ENCODE measurements at places on chromosomes 11 and 22.

DNA sequence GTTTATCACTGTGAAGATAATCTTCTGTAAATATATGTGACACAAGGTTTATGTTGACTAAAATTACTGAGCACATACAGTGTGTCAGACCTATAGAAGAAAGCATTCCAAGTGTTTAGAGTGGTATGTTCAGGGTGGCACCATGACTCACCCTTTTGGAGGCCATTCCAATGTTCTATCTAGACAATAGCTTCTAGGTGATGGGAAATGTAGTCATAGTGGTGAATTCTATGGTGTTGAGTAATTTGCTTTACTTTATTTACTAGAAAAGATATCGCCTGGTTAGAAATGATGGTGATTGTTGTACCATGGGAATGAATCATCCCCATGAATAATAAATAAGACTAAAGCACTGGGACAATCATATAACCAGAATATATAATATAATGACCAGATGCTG is 72.9 kb upstream of the OR4C15 start:
- no peak for DNase-seq

- DNase-seq, result no peak
Measured at GRCh38 chr11:118136341-118136740, 16.3 kb downstream of the SCN4B start.

- DNase-seq, result peak; percentile 100
Measured at GRCh38 chr22:20429254-20430100, 8.1 kb downstream of the SCARF2 start.

GRCh38 chr11:10608584-10608983 is 40.1 kb upstream of the LYVE1 start:
- DNase-seq, result no peak

DNA sequence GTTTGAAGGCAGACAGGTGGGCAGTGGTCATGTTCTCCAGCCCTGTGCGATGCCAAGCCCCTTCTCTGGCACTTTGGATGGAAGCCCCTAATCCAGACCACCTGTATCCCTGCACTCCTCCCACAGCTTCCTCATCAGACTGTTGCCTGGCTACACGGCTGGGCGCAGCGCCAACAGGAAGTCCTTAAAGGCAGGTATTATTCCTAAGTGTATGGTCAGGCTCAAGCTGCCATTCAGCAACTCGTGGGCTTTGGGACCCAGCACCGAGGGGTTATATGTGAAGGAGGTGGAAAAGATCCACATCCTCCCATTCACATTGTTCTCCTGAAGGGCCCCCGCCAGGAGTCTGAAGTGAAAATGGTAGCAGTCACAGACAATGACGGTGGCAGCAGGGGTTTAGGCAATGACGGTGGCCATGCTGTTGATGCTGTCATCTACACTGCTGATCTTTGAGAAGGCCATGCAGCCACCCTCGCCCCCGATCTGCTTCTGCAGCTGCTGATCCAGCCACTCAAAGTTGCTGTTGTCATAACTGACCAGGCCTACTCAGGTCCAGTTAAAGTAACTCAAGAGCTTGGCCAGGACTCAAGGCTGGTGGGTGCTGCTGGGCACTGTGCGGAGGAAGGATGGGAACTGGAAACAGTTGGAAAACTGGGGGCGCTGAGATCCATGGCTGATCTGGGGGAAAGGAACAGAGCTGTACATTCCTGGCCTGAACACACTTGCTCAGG is 27.7 kb downstream of the OR6Q1 start:
- no peak for DNase-seq
